ENCODE measurements at places on chromosomes 4 and X.
A peak's percentile ranks its signal among the peaks of the same experiment; 100 is the strongest.

GRCh38 chrX:2373615-2374014, 127.2 kb downstream of the DHRSX start:
- DNase-seq = no peak

- no peak for DNase-seq
Measured at GRCh38 chrX:97224148-97224547, 340.4 kb downstream of the RPA4 start.

GRCh38 chr4:89306486-89307177, 968 bp downstream of the GPRIN3 start:
- DNase-seq = no peak

GRCh38 chrX:132266583-132267355, 47.5 kb upstream of the RAP2C start:
- DNase-seq = no peak

- DNase-seq = no peak
Measured at GRCh38 chr4:173346074-173346473, 11.9 kb upstream of the HMGB2 start.

GRCh38 chrX:77693594-77693993, 92.4 kb downstream of the ATRX start:
- DNase-seq = no peak

GRCh38 chr4:184807797-184808712, 17.7 kb downstream of the ACSL1 start:
- DNase-seq = no peak

- no peak for DNase-seq
Measured at GRCh38 chrX:108131471-108131870, 39.9 kb downstream of the ATG4A start.

- DNase-seq = no peak
Measured at GRCh38 chr4:125334926-125335325, 20.2 kb downstream of the FAT4 start.

- DNase-seq = no peak
Measured at GRCh38 chr4:107734120-107734519, 14.1 kb upstream of the PAPSS1 start.

- no peak for DNase-seq
Measured at GRCh38 chrX:101040197-101040596, 11.7 kb downstream of the TRMT2B start.

GRCh38 chr4:153151535-153152455, 52.4 kb upstream of the TRIM2 start:
- peak; percentile 17 for DNase-seq

GRCh38 chr4:40492691-40493090, 137.0 kb downstream of the RBM47 start:
- no peak for DNase-seq

DNA sequence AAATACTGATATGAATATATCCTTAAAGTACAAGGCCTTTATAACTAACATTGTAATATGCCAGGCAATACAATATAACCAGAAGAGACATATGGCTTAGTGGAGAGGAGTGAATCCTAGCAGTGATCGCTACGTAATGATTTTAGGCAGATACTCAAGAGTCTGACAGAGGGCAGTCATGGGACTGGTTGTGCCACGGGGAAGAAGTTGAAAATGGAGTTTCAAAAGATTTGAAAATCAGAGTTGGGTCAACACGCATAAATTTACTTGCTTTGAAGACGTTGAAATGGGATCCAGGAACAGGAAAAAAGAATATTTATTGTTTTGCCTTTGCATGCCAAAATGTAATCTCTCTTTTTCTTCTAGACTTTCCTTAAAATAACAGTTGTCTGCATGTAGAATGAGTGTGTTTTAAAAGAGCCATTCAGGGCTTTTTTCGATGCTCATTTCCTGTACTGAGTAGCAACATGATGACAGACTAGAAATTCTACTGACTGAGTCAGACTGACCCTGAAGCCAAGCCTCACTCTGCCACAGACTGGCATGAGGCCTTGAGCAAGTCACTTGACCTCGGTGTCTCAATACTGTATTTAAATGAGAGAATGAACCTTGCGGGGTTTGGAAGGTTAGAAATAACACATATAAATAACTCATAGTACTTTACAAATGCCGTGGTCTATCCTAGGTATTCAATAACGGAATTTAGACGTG, 8.1 kb upstream of the SMS start:
- DNase-seq = no peak

DNA sequence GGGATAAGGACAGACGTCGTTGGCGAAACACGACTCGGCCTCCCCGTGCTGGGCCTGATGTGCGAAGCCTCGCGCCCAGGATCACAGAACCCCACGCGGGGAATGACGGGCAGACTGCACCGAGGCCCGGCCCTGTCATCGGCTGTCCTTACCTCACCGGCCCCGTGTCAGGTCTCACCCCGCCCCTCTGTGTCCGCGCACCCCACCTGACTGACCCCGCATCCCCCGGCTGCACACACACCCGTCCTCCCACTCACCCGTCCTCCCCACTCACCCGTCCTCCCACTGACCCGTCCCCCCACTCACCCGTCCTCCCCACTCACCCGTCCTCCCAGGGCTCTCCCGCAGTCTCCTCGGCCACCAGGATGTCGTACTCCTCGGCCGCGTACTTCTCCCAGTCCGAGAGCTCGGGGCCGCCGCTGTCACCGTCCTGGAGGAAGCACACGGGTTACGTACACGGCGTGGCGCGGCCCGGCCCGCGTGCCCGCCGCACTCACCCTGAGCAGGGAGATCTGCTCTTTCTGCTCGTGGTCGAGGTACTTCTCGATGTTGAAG, 19.8 kb upstream of the GTPBP6 start:
- no peak for DNase-seq

DNA sequence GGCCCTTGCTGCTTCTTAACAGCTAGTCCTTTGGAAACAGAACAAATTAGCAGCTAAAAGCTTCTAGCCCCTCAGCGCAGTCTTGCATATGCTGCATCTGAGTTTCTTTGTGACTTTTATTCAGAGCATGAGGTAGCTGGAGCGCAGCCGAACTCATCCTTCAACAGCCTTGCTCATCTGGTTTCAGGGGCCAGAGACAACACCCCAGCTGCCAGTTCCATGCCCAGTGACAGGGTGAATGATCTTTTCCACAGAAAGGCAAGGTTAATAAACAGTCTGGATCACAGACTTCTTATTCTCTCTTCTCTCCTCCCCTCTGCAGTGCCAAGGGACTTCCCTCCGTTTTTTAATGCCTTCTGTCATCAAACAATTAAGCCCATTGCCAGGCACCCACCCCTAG, 216.6 kb upstream of the INTU start:
- DNase-seq = no peak

DNA sequence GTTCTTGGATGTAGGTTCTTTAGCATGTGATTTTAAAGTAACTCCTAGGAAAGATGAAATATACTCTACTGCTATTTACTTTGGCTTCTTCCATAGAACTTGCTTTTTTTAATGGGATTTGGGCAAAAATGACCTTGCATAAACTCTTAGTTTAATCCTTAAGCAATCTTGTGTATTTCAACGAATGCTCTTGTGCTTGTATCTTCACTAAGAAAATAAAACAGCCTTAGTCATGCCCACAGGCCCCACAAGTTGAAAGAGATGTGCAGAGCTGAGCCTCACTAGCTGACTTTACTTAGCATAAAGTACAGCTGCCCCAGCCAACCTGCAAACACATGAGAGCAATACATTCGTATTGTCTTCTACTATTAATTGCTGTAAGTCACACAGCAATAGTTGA, 1609.2 kb downstream of the STIM2 start:
- no peak for DNase-seq

Data from stimulated activated CD4-positive, alpha-beta T cell treated with anti-CD3 and anti-CD28 coated beads, Interleukin-1b, Interleukin-23, amount 100 ng/mL, for 1 hour (primary cell).